SK-N-SH (cell line): ENCODE measurements at places on chromosomes 3 and 15. TPM values are rescaled to one million over a fixed set of nuclear protein-coding genes. Genes with fewer than 3 reads are reported as not detected.

GRCh38 chr3:172658344-172659245, 52.3 kb downstream of the NCEH1 start:
- H3K4me3 ChIP-seq, result no peak overlapping the region
- DNase-seq, result no peak
- H3K4me1 ChIP-seq, result no peaks in the 10 kb centered on the region
- peak overlapping the region; percentile 88 for H3K27ac ChIP-seq
- no peaks in the 10 kb centered on the region for H3K36me3 ChIP-seq
- H3K27me3 ChIP-seq, result no peaks in the 10 kb centered on the region

The UBAP1L gene
- polyA plus RNA-seq, result 1.8 and 1.9 TPM in 2 replicates

DNA sequence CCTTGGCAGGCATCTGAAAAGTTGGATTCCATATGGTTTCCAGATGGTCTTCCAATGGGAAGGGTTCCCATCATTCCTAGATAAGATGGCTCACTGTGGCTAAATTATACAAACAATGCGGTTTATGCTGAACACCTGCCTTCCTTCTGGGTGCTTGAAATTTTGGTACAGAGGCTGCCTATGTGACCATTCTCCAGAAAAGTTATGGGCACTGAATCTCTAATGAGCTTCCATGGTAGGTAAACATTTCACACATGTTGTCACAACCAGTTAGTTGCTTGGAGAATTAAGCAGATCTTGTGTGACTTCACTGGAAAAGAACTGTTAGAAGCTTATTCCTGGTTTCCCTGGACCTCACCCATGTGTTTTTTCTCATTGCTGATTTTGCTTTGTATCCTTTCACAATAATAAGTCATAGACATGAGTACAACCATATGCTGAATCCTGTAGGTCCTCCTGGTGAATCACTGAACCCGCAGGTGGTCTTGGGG, 30.1 kb downstream of the PLOD2 start:
- H3K27me3 ChIP-seq, result no peaks in the 10 kb centered on the region
- H3K4me1 ChIP-seq, result no peaks in the 10 kb centered on the region

DNA sequence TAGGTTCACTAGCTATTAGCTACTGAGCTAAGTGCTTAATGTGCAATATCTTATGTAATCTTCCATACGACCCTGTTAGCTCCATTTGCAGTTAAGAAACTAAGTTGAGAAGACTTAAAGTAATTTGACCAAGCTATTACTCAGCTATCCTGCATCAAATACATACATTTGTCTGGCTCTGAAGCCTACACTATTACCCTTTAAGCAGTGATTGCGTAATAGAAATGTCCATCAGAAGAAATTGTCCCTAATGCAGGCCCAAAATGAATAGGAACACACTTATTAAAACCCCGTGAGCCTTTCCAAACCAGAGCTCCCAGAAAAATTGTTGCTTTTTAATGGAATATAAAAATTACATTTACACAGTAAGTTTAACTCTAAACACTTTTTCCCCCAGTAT, 5.3 kb upstream of the MYO1E start:
- H3K4me3 ChIP-seq, result no peak overlapping the region
- no peak overlapping the region for H3K27ac ChIP-seq
- H3K36me3 ChIP-seq, result no peaks in the 10 kb centered on the region
- no peaks in the 10 kb centered on the region for H3K4me1 ChIP-seq

- H3K27me3 ChIP-seq, result no peaks in the 10 kb centered on the region; the same call in 1 of the 2 replicates
- no peak for DNase-seq
- no peaks in the 10 kb centered on the region for H3K4me1 ChIP-seq
- no peak overlapping the region for H3K4me3 ChIP-seq
Measured at GRCh38 chr3:99430348-99431134, 207.9 kb upstream of the COL8A1 start.

DNA sequence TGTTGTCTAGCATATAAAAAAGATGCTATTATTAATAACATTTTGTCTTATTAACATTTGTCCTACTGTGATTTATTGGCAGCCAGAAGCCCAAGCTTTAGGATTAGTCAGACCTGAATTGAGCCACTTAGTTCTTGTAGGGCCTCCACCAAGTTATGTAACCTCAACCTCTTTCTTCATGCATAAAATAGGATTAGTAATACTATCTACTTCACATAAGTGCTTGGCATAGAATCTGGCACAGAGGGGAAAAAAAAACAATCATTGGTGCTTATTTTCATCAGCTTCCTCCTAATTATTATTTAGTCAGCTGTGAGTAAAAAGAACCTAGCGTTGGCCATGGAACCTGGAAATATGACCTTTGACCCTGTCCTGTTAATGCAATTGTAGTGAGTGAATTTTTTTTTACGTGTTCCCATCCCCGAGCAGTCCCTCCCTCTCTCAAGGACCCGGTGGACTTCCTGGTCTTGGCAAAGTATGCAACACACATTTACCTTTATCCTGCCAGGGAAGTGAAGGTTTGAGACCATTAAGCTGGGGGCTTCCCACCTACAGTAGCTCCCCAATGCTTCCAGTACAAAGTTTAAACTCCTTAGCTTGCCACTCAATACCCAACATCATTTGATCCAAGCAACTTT, 136.8 kb downstream of the FHIT start:
- DNase-seq, result no peak
- no peak overlapping the region for H3K4me3 ChIP-seq
- H3K27ac ChIP-seq, result no peak overlapping the region
- no peaks in the 10 kb centered on the region for H3K4me1 ChIP-seq
